ENCODE measurements at places on chromosomes 2 and 18. TPM values are rescaled to one million over a fixed set of nuclear protein-coding genes. Genes with fewer than 3 reads are reported as not detected.

DNA sequence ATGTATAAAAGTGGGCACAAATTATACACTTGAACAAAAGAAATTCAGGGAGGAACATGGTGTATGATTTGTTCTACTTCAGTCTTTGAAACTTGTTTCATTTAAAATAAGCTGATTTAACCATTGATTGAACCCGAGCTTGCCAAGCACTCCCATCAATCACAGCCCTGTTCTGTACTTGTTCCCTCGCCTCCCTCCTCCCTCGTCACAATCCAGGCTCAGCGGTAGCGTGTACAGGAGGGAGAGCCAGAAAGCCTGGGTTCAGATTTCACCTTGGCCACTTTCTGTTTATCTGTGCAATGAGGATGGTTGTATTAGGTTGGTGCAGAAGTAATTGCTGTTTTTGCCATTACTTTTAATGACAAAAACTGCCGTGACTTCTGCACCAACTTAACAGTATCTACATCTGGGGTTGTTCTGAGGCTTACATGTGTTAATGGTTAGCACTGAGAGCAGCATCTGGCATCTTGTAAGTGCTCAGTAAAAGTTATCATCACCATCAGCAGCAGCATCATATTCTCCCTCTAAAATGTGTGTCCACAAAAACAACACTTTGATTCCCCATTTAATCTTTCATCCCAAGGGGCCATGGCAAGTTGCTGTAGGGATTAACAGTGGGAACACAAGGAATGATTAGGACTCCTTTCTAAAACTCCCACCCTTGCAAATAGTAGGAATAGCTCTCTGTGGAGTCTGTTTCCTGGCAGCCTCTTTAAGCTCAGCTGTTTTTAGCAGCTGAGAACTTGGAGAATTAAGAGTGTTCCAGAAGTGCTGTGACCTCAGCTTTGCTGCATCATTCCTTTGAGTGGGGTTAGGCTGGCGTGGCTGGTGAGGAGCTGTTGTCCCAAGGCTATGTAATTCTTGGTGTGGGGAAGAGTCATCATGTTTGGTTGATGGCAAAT lies 4.7 kb downstream of the DPYSL5 start:
- H3K27me3 ChIP-seq, result peaks cover 89% of the 10 kb centered on the region
- H3K4me1 ChIP-seq, result no peaks in the 10 kb centered on the region
- peak; percentile 36 for DNase-seq
- H3K27ac ChIP-seq, result no peak overlapping the region
- no peak overlapping the region for H3K4me3 ChIP-seq
- H3K36me3 ChIP-seq, result no peaks in the 10 kb centered on the region

Gene TEKT4
- polyA plus RNA-seq, result not detected

Gene GRHL1
- not detected for polyA plus RNA-seq

DNA sequence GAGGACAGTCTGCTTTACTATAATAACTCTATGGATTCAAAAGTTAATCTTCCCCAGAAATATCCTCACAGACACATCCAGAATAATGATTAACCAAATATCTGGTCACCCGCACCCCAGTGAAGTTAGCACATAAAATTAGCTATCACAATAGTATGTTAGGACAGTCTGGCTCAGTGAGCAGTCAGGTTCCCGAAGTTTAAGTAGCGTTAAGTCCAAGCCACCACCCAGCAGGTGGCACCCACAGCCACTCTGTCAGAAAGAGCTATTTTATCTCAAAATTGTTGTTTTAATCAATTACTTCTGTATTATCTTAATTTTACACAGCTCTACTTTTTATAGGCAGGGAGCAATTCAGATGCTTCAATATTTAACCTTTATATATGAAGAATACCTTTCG lies 537.5 kb downstream of the MBD2 start:
- no peak overlapping the region for H3K27ac ChIP-seq
- H3K27me3 ChIP-seq, result no peaks in the 10 kb centered on the region
- no peaks in the 10 kb centered on the region for H3K4me1 ChIP-seq
- DNase-seq, result no peak

GRCh38 chr18:70126832-70127231 lies 78.7 kb downstream of the RTTN start:
- no peaks in the 10 kb centered on the region for H3K27me3 ChIP-seq
- peak overlapping the region; percentile 3 for H3K27ac ChIP-seq
- no peaks in the 10 kb centered on the region for H3K36me3 ChIP-seq
- H3K4me1 ChIP-seq, result peaks cover 17% of the 10 kb centered on the region

Gene SCG2
- not detected for polyA plus RNA-seq

Gene EVX2
- polyA plus RNA-seq, result not detected

- H3K36me3 ChIP-seq, result no peaks in the 10 kb centered on the region
- H3K4me1 ChIP-seq, result no peaks in the 10 kb centered on the region
- H3K27me3 ChIP-seq, result peaks cover 3% of the 10 kb centered on the region
Observed at GRCh38 chr2:71807581-71808451, 339.8 kb downstream of the CYP26B1 start.

- no peak overlapping the region for H3K4me3 ChIP-seq
- H3K27ac ChIP-seq, result no peak overlapping the region
- H3K4me1 ChIP-seq, result peaks cover 18% of the 10 kb centered on the region
Observed at GRCh38 chr2:113962692-113963480, 73.0 kb downstream of the ACTR3 start.

DNA sequence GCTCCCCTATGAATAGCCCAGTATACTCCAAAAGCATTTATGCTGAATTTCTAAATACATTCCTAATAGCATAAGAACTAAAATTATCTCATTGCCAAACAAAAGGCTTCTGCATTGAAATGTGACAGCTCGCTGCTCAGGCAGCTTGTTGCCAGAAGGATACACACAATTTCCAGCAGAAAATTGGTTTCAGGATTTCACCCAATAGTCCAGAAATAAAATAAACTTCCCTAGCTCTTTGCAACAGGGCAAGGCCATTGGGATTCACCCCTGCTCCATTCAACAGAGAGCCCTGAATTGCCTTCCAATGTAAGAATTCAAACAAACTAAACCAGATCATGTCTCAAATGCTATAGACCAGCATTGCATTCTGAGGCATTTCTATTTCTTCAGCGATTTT lies 70.7 kb downstream of the RBM43 start:
- DNase-seq, result no peak
- no peak overlapping the region for H3K27ac ChIP-seq

- H3K4me1 ChIP-seq, result no peaks in the 10 kb centered on the region
- DNase-seq, result no peak
- no peak overlapping the region for H3K4me3 ChIP-seq
- H3K36me3 ChIP-seq, result no peaks in the 10 kb centered on the region
- H3K27ac ChIP-seq, result no peak overlapping the region
- H3K27me3 ChIP-seq, result no peaks in the 10 kb centered on the region
Observed at GRCh38 chr18:73520229-73520628, 627.4 kb downstream of the FBXO15 start.

DNA sequence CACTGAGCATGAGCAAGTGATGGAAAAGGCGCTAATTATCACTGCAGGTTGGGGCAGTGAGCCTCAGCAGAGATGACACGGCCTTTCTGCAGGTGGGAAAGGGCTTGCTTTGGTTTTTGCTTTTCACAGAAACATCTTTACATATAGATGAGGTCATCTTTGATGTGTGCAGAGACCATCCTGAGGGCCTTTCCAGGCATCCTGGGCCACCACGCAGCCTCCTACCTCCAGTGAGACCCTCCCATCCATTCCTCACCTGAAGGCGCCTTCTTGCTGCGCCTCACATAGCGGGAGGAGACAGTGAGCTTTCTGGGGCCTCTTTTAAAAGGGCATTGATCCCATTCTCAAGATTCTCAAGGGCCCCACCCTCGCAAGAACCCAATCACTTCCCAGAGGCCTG lies 235.3 kb upstream of the RAB6C start:
- H3K4me1 ChIP-seq, result no peaks in the 10 kb centered on the region
- H3K27me3 ChIP-seq, result no peaks in the 10 kb centered on the region
- no peaks in the 10 kb centered on the region for H3K36me3 ChIP-seq
- H3K4me3 ChIP-seq, result no peak overlapping the region
- DNase-seq, result no peak

DNA sequence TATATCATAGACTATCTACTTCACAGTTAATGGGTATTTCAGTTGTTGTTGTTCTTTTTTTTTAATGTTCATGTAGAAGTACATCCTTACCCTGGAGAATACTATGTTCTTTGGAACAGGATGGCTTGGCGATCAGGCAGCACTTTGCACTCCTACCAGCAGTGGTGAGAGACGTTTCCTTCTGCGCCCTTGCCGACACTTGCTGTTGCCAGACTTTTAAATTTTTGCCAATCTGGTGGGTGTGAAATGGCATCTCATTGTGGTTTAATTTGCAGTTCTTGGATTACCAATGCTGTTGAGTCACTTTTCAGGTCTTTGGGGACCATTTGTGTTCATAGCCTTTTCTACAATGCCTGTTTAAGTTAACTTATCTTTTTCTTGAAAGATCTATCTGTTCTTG lies 197.3 kb downstream of the SH3RF3 start:
- H3K27ac ChIP-seq, result no peak overlapping the region
- H3K4me3 ChIP-seq, result no peak overlapping the region
- H3K4me1 ChIP-seq, result no peaks in the 10 kb centered on the region
- H3K36me3 ChIP-seq, result no peaks in the 10 kb centered on the region

GRCh38 chr2:237535385-237536082 lies 30.8 kb upstream of the PRLH start:
- H3K4me3 ChIP-seq, result no peak overlapping the region
- DNase-seq, result no peak
- H3K27me3 ChIP-seq, result no peaks in the 10 kb centered on the region
- H3K4me1 ChIP-seq, result no peaks in the 10 kb centered on the region
- no peaks in the 10 kb centered on the region for H3K36me3 ChIP-seq

DNA sequence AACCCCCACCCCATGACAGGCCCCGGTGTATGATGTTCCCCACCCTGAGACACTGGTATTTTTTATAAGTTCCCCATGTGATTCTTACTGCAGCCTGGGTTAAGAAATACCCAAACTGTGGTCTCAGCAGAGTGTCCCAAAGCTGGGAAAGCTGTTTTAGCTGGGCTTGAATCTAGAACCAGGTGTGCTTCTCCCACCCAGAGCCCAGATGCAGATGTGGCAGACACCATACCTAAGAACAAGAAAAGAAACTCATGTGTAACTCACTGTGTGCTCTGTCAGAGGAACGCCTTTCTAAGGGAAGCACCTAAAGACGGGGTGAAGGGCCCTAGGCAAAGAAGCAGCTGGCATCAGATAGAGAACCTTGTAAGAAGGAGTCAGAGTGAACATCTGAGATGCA lies 23.9 kb downstream of the DOK1 start:
- H3K27ac ChIP-seq, result no peak overlapping the region
- H3K27me3 ChIP-seq, result peaks cover 8% of the 10 kb centered on the region
- H3K4me1 ChIP-seq, result no peaks in the 10 kb centered on the region
- no peaks in the 10 kb centered on the region for H3K36me3 ChIP-seq
- DNase-seq, result no peak

DNA sequence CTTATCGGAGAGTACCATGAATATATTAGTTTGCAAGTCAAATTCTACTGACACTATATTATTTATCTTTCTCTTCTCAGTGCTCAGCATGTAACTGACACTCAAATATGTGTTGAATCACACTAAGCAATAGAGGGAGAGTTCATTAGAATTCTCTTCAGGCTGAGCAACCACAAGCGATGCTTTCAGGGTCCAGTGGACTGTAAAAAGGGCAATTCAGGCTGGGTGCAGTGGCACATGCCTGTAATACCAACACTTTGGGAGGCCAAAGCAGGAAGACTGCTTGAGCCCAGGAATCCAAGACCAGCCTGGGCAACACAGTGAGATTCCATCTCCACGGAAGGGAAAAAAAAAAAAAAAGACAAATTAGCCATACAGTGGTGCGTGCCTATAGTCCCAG lies 16.3 kb downstream of the PDE6D start:
- H3K36me3 ChIP-seq, result no peaks in the 10 kb centered on the region
- H3K4me1 ChIP-seq, result peaks cover 27% of the 10 kb centered on the region
- no peak for DNase-seq
- H3K27ac ChIP-seq, result no peak overlapping the region

GRCh38 chr2:120253021-120253882 lies 600 bp downstream of the RALB start:
- H3K4me1 ChIP-seq, result no peaks in the 10 kb centered on the region
- H3K4me3 ChIP-seq, result peak overlapping the region; percentile 65
- H3K27ac ChIP-seq, result peak overlapping the region; percentile 31
- H3K27me3 ChIP-seq, result peaks cover 27% of the 10 kb centered on the region
- no peaks in the 10 kb centered on the region for H3K36me3 ChIP-seq

DNA sequence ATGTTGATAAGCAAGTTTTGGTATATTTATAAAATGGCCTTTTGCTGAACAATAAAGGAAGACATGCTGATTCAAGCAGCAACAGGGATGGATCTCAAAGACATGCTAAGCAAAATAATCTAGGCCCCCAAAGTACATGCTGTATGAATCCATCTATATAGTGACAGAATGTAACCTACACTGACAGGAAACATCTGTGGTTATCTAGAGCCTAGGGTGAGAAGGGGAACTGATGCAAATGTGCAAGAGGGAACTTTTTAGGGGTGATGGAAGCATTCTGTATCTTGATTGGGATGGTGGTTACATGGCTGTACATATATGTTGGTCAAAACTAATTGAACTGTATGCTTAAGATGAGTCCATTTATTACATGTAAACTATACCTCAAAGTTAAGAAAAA lies 24.2 kb downstream of the CNRIP1 start:
- H3K36me3 ChIP-seq, result no peaks in the 10 kb centered on the region
- no peak for DNase-seq
- H3K27me3 ChIP-seq, result no peaks in the 10 kb centered on the region
- peaks cover 10% of the 10 kb centered on the region for H3K4me1 ChIP-seq
- H3K27ac ChIP-seq, result no peak overlapping the region

DNA sequence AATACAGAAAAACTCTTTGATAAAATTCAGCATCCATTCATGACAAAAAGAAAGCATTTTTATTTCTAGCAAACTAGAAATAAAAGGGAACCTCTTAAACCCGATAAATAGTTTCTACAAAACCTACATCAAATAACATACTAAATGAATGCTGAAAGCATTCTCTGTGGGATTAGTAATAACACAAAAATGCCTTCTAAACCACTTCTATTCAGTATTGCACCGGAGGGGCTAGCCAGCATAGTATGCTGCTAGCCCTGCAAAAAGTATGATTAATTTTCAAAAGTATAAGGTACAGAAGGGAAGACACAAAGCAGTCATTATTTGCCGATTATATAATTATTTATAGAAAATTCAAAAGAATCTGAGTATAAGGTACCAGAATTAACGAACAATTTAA lies 145.2 kb downstream of the DTNB start:
- no peak overlapping the region for H3K27ac ChIP-seq
- DNase-seq, result no peak
- no peak overlapping the region for H3K4me3 ChIP-seq
- no peaks in the 10 kb centered on the region for H3K27me3 ChIP-seq

DNA sequence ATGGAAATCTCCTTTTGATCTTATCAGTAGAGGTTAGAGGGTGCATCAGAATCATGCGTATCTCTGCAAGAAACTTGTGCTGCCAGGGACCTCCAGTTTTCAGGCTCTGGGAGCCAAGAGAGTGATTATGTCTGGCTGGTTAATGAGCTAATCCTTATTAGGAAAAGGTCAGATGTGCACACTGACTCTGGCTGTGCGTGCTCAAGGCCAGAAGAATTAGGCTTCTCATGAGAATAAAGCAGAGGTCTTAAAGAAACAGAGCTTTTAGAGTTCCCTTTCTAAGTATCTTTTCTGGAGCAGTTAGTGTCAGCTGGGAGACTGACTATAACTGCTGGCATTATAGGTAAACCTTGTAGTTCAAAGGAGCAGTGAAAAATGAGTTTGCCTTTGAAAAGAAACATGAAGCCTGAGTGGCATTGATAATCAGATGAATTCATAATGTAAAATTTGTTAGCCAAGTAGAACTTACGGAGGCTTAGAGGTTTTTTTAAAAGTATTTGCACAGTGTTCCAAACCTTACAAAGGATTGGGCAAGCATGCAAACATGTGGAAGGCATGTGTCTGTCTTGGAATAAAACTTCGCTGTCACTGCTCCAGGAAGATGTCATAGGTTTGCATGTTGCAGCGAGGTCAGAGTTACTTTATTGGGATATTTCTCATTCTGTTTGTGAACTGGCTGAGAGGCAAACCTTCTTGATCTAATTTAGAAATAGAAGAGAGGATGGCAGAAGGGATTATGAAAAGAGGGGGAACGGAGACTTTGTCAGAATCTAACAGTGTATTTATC lies 151.7 kb downstream of the ARHGAP28 start:
- H3K36me3 ChIP-seq, result no peaks in the 10 kb centered on the region
- no peak overlapping the region for H3K4me3 ChIP-seq
- H3K4me1 ChIP-seq, result peaks cover 9% of the 10 kb centered on the region

Gene TUBA4B
- polyA plus RNA-seq, result not detected

Measured in cardiac muscle cell (in vitro differentiated cells and primary cell).